ENCODE measurements at places on chromosomes 7 and 10.
A peak's percentile ranks its signal among the peaks of the same experiment; 100 is the strongest.

- DNase-seq, result no peak
These were observed 139.6 kb downstream of the SND1 start for GRCh38 chr7:127791446-127792189.

- no peak for DNase-seq
These were observed 23.3 kb upstream of the CSGALNACT2 start for GRCh38 chr10:43114743-43115611.

DNA sequence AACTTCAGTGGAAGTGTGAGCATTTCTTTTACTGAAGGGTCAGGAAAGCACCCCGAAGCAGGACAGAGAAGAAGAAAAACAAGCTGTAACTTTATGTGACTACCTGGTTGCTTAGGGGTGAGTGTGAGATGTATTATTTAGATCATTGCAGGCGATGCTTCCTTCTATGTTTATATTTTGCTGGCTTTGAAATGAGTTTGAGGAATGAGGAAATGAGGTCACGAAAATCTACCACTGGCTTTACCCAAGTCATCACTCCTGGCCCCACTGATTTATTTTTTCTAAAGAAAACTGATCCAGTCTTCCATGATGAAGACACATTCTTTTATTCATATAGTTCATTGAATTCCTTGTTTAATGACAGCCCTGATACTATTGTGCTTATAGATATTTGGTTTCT lies 716.6 kb upstream of the FZD8 start:
- no peak for DNase-seq

DNA sequence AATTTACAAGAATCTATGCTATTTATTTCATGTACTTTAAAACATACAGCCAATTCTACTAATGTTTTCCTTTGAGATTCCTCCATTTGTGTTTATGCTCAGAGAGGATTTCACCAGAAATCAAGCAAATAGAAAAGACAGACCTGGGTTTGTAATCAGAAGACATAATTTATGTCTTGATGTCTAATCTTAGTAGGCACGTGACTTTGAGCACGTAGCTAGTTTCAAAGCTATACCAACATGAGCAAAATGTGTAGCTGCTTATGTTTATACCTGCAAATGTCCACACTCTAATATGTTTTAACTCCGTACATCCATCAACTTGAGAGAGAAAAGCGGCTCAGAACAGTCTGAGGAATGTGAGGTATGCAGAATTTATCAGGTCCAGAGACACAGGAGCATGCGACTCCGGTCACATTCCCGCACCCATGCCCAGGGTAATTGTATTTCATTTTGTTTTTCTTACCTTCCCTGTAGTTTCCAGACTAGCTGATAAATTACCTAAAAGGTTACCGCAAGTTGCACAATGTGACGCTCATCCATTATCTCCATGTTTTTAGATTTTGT lies 40.0 kb downstream of the SVOPL start:
- no peak for DNase-seq

GRCh38 chr10:103734731-103735130 lies 120.6 kb downstream of the SH3PXD2A start:
- DNase-seq, result no peak

DNA sequence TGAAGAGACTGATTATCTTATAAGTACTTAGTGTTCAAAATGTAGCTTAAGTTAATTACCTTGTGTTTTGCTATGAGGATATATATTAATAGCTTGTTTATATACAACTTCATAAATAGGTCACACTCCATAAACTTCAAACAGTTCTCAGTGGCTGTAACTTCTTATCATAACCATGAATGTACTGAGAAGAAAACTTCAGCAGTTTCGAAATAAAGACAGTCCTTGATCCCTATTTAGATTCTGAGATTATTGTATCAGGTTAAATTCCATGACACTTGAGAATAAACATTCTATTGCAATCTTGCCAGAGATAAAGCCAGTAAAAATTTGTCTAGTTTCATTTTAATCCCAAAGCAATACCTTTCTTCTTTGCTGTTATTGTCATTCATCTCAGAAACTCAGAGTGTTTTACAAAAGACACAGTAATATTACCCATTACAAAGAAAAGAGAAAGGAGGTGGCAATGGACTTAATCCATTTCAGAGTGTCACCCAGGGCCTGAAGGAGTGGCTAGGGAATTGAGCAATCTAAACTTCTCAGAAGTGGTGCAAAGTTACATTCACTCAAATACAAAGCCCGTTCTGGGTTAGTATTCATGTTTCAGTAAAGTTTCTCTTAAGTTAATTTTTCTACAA lies 403.6 kb downstream of the SEMA3D start:
- no peak for DNase-seq

DNA sequence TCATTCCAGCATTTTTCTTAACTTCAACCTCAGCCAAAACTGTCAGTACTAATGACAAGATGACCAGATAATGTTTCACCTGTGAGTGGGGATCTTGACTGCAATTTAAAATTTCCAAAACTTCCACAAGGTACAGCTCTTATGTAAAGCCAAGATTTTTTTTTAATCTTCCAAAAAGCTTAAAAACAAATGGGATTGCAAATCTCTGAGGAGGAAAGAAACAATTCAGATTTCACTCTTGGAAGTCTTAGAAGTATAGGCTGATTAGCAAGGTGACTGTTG lies 90.2 kb downstream of the AGMO start:
- DNase-seq, result no peak

- DNase-seq, result no peak
These were observed 252.2 kb upstream of the PLPP4 start for GRCh38 chr10:120204877-120205276.

DNA sequence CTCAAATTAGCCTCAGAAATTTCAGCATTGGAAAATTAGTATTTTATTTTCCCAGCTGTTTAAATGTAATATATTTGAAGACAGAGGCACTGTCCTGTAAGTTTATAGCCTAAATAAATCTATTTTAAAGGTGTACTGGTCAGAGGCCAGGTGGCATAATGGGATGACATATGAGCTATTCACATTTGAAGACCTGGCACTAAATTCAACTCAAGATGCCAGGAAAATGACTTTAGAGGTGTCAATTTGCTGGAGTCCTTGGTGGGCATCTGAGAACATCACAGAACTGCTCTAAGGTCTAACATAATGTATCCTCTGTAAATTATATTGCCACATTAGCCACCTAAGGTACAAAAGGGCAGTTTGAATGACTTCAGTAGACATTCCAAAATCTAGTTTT lies 348.9 kb upstream of the BMPER start:
- no peak for DNase-seq

DNA sequence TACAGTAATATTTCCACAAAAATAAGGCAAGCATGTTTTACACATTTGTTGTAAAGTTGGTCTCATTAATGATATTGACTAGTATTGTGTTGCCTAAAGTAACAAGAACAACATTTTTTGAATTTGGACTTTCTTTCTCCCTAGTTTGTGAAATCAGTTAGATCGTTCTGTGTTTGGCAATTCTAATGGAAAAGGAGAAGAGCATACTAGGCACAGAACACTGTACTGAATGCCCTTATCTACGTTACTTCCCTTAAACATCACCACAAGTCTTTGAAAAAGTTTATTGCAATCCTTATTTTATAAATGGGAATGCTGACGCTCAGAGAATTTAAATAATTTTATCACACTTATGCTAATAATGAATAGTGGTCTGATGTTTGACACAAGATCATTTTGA lies 372.2 kb downstream of the EXOC4 start:
- no peak for DNase-seq

DNA sequence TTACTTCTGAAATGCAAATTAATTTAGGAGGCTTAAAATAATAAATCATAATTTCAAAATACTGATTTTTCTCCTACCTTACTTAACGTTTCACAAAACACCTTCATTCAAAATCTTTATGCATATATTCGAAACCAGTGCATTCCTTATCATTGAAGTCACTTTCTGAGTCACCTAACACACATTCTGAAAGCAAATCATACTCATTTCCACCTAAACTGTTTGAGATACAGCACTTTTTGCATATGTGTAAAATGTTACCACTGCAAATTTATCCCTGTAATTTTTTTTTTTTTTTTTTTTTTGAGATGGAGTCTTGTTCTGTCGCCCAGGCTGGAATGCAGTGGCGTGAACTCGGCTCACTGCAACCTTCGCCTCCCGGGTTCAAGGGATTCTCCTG lies 15.7 kb downstream of the PPP3CB start:
- no peak for DNase-seq

DNA sequence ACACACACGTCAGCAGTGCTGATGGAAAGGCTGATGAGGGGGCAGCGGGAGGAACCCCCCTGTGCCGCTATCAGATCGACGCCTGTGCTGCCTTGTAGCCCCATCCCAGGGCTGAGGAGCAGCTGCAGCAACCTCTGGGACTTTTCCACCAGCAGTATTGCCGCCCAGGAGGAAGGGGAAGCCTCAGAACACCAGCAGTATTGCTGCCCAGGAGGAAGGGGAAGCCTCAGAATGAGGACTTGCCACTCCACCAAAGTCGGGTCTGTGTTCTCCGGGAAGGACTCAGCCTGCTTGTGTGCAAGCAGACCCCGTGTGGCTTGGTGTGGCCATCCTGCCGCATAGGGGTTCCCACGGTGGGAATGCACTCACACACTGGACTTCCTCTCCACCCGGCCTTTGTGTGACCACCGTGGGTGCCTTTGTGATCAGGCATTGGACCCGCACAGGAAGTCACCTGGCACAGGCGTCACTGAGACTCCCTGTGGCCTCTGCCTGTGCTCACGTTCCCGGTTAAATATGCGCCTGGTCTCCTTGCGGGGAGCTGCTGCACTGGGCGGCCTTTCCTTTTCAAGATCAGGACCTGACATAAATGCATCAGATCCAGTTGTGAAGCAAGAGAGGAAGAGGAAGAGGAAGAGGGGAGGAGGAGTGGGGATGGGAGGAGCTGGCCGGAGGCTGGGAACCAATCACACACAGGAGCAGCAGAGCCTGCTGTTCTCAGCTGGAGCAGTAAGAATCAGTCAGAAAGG lies 248.5 kb downstream of the DNAJB6 start:
- peak; percentile 49 for DNase-seq

DNA sequence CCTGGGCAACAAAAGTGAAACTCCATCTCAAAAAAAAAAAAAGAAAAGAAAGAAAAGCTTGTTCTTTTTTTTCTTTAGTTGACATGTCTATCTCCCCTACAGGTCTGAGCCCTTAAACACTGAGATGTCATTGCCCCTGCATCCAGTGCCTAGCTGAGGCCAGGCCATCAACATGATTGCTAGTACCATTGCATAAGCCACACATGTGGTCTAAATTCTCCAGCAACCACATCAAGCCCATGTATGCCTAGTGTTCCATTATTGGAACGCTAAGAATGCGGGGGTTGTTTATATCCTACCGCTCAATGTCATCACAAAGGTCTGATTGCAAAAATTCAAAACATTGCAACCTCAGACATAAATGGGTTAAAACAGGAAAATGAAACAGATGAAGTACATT lies 62.7 kb downstream of the NPTX2 start:
- no peak for DNase-seq

DNA sequence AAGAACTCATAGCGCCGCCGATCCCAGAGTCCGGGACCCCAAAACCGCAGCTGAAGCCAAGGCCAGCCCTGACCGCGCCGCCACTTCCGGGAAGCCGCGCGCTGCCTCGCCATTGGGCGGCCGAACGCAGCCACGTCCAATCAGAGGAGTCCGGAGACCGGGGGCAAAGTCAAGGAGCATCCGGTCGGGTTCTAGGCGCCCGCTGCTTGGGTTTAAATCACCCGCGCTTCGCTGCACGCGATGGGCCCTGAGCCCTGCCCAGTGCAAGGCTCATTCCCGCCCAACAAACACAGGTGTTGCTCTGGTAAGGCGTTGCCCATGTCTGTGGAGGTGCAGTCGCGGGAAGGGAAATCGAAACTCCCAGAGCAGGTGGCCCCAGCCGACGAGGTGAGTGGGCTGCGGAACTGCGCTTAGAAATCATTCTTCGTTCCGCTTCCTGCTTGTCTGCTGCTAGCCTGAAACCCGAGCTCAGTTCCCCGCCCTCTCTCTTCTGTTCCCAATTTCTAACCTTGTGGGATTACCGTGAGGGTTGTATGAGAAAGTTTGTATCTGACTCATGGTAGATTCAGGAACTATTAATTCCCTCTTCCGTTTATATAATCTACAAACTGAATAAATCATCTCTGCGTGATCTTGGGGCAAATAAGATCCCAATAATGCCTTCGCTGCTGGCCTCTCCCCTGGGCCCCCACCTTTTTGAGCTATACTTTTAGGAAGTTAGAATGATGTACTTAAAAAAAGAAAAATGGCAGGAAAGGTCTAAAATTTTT lies at the start of gene DCLRE1C:
DCLRE1C (minus strand) TSS at position 96 of the 770 bp plus-strand sequence; CDS start at position 10, 86 bp downstream.
- peak; percentile 89 for DNase-seq

DNA sequence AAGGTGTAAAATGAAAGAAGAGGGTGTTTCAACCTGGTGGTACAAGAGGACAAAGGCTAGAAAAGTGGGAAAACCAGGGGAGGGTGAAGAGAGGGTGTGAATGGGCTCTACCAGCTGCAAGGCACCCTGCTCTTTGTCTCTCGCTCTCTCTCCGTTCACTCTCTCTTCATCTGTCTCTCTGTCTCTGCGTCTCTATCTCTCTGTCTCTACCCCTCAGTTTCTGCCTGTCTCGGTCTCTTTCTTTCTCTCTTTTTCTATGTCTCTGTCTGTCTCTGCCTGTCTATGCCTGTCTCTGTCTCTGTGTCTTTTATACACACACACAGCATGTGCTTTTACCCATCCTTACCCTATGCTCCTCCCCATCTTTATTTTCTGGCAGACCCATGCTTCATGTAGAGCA lies 673 bp upstream of the LLCFC1 start:
- DNase-seq, result no peak

DNA sequence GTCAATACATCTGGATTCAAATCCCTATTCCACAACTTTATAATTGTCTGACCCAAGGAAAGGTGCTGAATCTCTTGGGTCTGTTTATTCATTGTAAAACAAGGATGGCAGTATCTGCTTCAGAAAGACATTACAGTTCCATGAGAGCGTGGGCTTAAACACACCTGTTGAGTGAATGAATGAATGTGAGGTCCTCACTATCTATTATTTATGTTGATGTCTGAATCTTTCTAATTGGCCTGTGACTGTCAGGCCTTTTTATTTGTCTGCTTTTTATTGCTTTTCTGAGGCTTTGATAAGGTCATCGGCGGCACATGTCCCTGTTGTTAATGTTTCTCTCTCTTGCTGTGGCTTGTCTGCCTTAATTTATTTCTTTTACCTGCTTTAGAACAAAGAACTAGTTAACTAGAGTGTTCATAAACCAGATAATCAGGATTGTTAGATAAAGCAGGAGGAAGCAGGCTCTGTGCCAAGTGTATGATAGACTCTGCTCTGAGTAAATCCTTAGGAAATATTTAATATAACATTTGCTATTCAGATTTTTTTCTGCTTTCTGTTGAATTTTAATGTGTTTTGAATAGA lies 42.3 kb upstream of the CYCS start:
- DNase-seq, result no peak

DNA sequence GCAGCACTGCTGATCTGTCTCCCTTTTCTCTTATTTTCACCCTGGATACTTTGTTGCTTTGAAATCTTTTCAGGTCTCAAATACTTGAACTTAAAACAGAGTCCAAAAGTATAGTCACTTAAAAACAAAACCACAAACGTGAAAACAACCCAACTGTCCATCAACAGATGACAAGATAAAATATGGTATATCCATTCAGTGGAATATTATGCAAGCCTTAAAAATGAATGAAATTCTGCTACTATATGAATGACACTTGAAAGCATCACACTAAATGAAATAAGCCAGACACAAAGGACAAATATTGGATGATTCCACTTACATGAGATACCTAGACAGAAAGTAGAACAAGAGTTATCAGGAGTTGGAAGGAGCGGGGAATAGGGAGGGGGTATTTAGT lies 44.7 kb upstream of the EFCAB10 start:
- DNase-seq, result no peak

Measured in thymus (tissue), 14 donors.